ENCODE measurements at places on chromosomes 13 and 19. TPM values are rescaled to one million over a fixed set of nuclear protein-coding genes. Genes with fewer than 3 reads are reported as not detected.

The TBXA2R gene
- 1.6 TPM for total RNA-seq

- no peak for DNase-seq
Observed at GRCh38 chr13:89270736-89271135, 1599.6 kb downstream of the SLITRK5 start.

GRCh38 chr13:51678420-51678819 is 94.2 kb downstream of the WDFY2 start:
- DNase-seq: no peak

The C5AR1 gene
- not detected for total RNA-seq

DNA sequence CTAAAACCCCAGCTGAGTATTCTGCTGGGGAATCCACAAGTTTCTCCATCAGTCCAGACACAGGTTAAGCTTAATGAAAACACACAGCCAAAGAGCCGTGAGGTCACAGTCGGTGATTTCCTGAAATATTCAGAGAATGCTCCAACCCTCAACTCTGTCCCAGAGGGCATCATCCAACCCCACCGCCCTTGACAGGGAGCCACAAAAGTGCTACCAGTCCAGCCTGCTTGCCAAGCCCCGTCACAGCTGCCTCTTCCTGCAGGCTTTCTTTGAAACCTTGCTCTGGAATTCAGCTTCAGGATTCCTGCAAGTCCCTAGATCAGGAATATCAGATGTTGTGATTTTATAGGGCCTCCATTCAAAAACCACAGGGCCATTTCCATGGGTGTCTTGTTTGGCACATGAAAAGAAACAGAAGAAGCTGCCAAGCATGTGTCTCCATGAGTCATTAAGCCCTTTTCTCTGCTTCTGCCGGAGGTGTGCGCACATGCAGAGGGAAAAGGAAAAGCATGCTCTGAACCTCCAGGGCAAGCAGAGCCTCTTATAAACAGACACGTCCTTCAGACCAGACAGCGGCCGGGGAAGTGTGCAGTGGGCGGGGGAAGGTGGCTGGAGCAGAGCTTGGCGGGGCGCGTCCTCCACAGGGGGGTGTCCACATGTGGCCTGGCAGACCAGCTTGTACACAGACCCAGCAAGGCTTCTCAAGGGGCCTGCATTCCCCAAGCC is 164.7 kb downstream of the KATNAL1 start:
- DNase-seq: peak; percentile 93

- no peak for DNase-seq
Observed at GRCh38 chr19:16542910-16543472, 754 bp upstream of the CHERP start.

DNA sequence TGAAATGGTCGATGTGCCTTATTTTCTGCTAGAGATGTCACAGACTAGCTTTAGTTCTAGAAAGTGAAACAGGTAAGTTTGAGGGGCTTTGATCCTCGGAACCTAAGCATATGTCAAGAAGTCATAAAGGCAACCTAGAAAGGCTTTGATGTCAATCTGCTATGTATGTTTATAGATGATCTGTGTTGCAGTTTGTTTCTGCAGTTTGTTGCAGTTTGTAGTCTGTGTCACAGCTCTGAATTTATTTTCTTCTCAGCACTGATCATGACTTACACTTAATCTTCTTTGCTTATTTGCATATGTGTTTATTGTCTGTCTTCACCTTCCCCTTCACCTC is 5.9 kb downstream of the LSM14A start:
- no peak for DNase-seq

The ZNF180 gene
- total RNA-seq: 7.6 TPM

DNA sequence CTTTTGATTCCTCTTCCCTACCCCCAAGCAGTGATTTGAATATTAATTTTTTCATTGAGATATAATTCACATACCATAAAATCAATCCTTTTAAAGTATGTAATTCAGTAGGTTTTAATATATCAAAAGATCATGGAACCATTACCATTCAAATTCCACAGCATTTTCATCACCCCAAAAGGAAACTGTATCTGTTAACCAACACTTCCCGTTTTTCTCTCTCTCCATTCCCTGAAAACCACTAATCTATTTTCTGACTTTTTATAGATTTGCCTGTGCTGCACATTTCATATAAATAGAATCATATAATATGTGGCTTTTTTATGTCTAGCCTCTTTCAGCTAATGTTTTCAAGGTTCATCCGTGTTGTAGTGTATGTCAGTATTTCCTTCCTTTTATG is 107.1 kb downstream of the PAN3 start:
- DNase-seq: no peak

The C19orf33 gene
- 2.7 TPM for total RNA-seq

GRCh38 chr19:15028490-15028889 is 20.8 kb upstream of the CASP14 start:
- DNase-seq: no peak

DNA sequence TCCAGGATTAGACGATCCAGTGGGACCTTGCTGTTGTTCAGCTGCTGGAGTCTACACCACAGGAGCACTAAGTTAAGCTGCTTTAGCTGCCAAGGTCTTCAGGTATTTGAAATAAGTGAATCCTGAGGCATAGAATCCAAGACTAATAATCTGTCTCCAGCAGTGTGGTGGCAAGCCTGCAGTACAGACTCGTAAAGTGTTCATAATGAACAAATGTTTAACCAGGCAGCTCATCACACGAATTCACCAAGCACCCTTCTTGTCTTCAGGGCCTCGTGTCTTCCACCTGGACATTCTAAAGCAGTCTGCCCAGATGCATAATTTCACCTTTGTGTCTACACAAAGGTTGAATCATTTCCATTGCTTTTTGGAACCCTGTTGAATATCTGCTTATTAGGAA is 5.3 kb downstream of the ATP11A start:
- DNase-seq: no peak

DNA sequence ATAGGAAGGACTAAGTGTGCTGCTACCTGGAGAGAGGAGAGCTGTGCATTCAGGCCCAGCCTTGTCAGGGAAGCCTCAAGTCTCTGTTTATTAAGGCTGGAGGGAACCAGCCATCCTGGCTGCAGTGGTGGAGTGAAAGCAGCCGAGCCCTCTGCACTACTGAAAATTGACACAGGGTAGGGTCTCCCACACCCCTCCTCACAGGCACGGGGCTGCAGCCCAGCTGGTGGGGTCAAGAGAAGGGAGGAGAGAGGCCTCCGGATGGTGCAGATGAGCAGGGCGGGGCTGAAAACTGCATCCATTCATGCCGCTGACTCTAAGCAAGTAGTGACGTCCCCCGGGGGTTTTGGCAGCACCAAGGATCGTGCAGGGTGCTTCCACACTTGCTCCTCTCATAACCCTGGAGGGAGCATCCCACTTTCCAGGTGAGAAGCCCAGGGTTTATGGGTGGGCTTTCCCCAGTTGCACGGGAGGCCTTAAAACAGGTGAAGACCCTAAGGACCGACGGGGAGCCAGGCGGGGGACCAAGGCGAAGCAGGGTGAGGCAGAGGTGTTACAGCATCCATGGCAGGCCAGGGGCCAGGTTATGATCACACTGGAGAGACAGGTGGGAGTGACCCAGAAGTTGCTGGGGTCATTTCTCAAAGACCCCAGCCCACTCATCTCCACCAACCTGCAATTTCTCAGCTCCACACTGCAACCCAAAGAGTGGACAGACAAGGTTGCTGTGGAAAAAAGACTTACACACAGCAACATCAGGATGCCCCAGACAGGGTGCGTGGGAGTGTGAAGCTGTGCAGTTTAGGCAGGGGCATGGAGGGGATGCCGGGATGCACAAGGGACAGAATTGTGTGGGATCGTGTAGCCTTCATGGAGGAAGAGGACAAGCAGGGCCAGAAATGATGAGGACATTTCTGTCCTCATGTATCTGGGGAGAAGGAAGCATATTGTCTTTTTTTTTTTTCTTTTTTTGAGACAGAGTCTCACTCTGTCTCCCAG is 36.8 kb downstream of the VSTM2B start:
- DNase-seq: no peak

The BRME1 gene
- 5.3 TPM for total RNA-seq

- DNase-seq: no peak
Observed at GRCh38 chr13:23430664-23431063, 2.8 kb downstream of the SACS start.

DNA sequence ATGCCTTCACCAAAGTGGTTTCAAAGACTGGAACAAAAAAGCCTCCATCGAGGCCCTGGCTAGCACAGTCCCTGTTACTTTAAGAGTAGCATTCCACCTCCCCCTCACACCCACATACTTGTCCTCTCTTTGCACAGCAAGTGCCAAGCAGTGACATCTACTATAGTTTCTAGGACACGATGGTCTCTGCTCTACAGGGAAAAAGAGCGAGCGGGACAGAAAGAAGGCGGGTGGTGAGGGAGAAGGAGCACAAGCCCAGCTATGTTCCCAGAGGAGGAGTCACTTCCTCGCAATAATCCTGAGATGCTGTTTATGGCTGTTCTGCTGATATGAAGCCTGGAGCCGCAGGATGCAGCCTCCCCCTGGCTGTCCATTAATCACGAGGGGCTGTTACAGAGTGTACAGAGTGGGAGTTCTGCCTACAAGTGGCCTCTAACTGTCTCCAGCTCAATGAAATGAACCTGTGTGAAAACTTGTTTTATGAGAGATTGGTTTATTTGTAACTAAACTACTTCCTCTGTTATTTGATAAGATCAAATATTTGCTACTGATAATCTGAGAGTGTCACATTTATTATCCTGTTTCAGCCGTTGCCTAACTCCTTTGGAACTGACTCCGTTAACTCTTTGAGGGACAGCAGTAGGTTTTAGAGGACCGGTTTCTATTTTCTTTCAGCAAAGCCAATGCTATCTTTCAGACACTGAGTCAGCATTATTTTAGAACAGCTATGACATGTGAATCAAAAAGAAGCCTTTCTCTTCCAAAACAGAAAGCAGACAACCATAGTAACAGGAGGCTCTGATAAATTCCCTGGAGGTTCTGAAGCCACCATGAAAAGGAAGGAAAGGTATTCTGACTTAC is 208.0 kb downstream of the SPRY2 start:
- DNase-seq: peak; percentile 18

DNA sequence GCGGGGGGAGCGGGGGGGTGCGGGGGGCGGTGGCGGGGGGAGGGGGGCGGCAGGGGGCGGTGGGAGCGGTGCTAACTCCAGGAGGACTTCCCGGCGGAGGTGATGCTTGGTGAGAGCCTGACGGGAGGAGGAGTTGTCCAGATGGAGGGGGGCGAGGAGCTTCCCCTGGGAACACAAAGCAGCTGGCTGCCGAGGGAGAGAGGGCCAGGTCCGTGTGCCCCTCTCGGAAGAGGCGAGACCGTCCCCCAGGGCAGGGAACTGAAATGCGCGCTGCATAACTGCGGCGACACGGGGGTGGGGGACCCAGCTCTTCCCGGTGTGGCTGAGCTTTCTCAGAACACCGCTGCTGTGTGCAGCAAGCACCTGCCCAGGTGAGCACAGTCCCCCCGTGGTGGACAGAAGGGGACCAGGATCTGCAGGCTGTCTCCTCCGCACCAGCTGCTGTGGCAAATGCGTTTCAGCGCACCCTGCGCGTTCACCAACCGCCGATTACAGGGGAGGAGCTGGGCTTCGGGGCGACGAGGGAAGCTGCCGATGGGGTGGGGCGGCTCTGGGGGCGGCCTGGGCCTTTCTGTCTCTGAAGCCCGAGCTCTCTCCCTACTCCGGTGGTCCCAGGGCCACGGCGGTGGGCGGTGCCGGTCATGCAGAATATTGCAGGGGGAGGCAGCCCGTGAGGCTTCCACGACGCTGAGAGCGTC is 54.7 kb upstream of the F7 start:
- DNase-seq: no peak

GRCh38 chr19:22620401-22620800 is 13.7 kb upstream of the ZNF492 start:
- DNase-seq: no peak

DNA sequence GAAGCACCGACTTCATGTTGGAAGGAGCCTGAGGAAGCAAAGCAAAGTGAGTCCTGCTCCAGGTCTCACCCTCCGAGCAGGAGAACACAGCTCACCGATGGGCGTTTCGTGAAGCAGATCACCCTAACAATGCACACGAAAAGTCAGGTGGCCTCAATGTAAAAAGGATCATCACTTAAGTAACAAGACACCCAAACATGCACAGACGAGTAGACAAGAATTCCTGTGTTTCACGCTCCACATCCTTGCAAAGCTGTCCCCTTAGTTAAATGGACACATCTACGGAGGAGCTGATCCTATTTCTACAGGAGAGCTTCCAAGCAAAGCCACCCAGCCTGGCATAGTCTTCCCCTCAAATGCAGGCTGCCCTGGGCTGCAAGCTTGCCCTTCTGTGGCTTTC is 66.2 kb downstream of the SLC15A1 start:
- DNase-seq: no peak

The ZNF791 gene
- total RNA-seq: 8.1 TPM

DNA sequence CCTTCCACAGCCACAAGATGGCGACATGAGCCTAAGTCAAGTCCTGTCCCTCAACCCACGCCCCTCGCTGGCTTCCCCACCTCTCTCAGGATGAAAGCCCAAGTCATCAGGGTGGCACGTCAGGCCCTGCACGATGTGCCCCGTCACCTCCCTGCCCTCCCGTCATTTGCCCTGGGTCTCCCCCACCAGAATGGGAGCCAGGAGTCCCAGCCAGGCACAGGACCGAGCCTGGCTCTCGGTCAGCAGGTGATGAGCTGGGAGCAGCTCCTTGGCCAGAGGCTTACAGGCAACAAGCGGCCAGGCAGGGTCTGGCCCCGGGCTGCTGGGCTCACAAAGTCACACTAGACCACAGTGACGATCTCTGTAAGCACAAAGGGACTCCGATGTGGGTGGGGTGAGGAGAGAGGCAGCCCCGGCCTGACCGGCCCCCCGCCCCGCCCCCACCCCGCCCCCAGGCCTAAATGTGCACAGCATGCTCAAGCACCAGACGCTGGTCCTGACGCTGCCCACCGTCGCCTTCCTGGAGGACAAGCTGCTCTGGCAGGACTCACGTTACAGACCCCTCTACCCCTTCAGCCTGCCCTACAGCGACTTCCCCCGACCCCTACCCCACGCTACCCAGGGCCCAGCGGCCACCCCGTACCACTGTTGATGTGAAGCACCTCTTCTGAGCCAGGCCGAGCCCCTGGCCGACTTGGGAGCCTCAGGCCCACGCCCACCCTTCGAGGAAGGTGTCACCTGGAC is 7.3 kb downstream of the MRPL4 start:
- DNase-seq: peak; percentile 87

The CEACAM4 gene
- total RNA-seq: not detected

The ZSWIM9 gene
- 0.84 TPM for total RNA-seq

GRCh38 chr19:6721138-6721474 is 656 bp upstream of the C3 start:
- DNase-seq: no peak

- DNase-seq: no peak
Observed at GRCh38 chr13:24090049-24090448, 70.5 kb upstream of the SPATA13 start.

- no peak for DNase-seq
Observed at GRCh38 chr19:29943615-29944014, 1.6 kb downstream of the URI1 start.

GRCh38 chr19:38386971-38387549 is 774 bp downstream of the GGN start:
- DNase-seq: no peak

GRCh38 chr13:45807520-45808099 is 43.9 kb downstream of the SIAH3 start:
- peak; percentile 36 for DNase-seq

GRCh38 chr19:23981863-23982262 is 67.2 kb downstream of the ZNF726 start:
- no peak for DNase-seq

- DNase-seq: no peak
Observed at GRCh38 chr13:21012841-21013681, 48.3 kb downstream of the LATS2 start.

- DNase-seq: no peak
Observed at GRCh38 chr13:41722684-41723535, 238.0 kb downstream of the VWA8 start.
